ENCODE measurements at places on chromosomes 6 and 20.

DNA sequence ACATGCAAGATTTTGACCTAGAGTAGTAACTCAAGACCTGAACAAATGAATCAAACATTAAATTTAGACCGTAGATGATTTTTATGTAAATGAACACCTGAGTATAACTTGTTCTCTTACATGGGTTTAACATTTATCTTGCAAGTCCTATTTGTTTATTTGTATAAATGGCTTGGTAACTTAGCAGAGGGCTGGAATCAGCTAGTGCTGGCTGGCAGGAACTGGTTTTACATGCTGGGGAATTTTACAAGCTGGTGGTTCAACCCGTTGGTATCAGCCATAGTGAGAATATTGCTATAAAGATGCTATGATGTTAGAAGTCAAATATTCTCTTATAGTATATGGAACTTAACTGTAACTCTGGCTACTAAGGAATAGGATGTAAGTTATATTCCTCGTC, 8.9 kb downstream of the SLC22A2 start:
- H3K36me3 ChIP-seq, result no peaks in the 10 kb centered on the region
- H3K27me3 ChIP-seq, result no peaks in the 10 kb centered on the region
- H3K4me1 ChIP-seq, result no peaks in the 10 kb centered on the region
- H3K4me3 ChIP-seq, result no peak overlapping the region
- DNase-seq, result no peak

- H3K4me3 ChIP-seq, result no peak overlapping the region
- H3K4me1 ChIP-seq, result no peaks in the 10 kb centered on the region
- H3K27ac ChIP-seq, result no peak overlapping the region
- H3K36me3 ChIP-seq, result no peaks in the 10 kb centered on the region
- no peaks in the 10 kb centered on the region for H3K27me3 ChIP-seq
Observed at GRCh38 chr6:47306887-47307286, 2.8 kb downstream of the TNFRSF21 start.

GRCh38 chr20:37348792-37349516, 3.0 kb downstream of the SRC start:
- DNase-seq, result no peak
- H3K4me1 ChIP-seq, result peaks cover 16% of the 10 kb centered on the region
- H3K27me3 ChIP-seq, result peaks cover 6% of the 10 kb centered on the region
- H3K4me3 ChIP-seq, result no peak overlapping the region
- H3K27ac ChIP-seq, result no peak overlapping the region

- H3K27ac ChIP-seq, result no peak overlapping the region
- H3K27me3 ChIP-seq, result peaks cover 6% of the 10 kb centered on the region
- no peaks in the 10 kb centered on the region for H3K36me3 ChIP-seq
Observed at GRCh38 chr20:56897318-56897957, 268.3 kb downstream of the TFAP2C start.

- no peak overlapping the region for H3K27ac ChIP-seq
- H3K4me3 ChIP-seq, result no peak overlapping the region
- H3K27me3 ChIP-seq, result no peaks in the 10 kb centered on the region
- H3K4me1 ChIP-seq, result no peaks in the 10 kb centered on the region
Observed at GRCh38 chr6:143928853-143929252, 64.6 kb downstream of the ZC2HC1B start.

DNA sequence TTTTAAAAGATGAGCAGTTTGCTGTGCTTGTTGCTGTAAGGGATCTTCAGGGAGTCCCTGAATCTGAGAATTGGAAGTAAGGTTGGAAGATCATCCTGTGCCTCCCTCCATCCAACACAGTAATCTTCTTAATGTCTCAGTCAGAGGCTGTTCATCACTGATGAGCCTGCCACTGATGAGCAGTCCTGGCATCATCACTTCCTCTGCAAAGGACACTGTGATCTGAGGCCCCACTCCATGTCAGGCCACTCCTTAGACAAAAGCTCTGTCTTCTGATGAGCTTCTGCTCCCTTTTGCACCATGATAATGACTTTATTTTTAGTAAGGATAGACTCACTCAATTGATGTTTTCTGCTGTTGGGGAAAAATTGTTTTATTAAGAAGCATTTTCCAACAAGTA, 121.0 kb downstream of the UST start:
- no peaks in the 10 kb centered on the region for H3K36me3 ChIP-seq
- no peak for DNase-seq
- H3K27ac ChIP-seq, result no peak overlapping the region
- H3K4me1 ChIP-seq, result no peaks in the 10 kb centered on the region
- no peak overlapping the region for H3K4me3 ChIP-seq

DNA sequence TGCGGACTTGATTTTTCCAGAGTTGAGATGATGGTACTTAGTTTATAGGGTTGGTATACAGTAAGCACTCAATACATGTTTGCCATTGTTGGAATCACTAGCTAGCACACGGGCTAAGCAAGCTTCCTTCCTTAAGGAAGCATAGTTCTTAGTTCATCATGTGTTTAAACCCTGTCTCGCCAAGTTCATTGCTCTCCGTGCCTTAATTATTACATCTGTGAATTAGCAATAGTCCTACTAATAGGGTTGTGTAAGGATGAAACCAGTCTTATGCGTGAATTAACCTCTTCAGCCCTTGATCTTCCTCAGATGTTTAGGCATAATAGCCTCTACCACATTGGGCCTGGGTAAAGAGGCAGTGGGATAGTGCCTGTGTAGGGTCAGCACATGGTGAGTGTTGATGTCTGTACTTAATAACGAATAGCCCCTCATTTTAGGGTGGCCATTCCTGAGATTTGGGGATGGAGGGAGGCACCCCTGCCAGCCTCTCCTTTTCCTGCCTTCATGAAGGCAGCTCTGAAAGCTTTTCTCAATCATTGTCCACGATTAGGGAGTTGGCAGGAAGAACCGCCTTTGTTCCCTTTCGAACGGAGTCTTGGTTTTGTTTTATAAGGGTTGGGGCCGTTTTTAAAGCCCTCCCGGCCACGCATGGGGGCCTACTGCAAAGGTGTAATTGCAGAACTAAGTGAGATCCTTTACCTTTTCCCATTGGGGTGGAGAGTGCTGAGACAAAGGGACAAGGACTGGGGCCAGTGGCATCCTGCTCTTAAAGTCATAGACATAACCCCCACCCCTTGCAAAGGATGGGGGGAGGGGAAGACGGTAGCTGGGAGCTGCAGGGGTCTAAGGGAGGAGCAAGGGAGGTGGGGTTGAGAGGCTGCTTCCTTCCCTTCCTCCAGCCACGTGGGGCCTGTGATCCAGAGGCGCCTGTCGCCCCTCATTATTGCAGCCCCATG, 2.1 kb downstream of the DNMT3B start:
- peaks cover 10% of the 10 kb centered on the region for H3K27me3 ChIP-seq
- no peak overlapping the region for H3K4me3 ChIP-seq
- DNase-seq, result no peak
- no peak overlapping the region for H3K27ac ChIP-seq
- no peaks in the 10 kb centered on the region for H3K4me1 ChIP-seq
- H3K36me3 ChIP-seq, result no peaks in the 10 kb centered on the region

- DNase-seq, result peak; percentile 3
- H3K4me1 ChIP-seq, result no peaks in the 10 kb centered on the region
- H3K36me3 ChIP-seq, result no peaks in the 10 kb centered on the region
- no peak overlapping the region for H3K4me3 ChIP-seq
- no peak overlapping the region for H3K27ac ChIP-seq
- H3K27me3 ChIP-seq, result no peaks in the 10 kb centered on the region
Observed at GRCh38 chr6:161444464-161444863, 170.6 kb upstream of the AGPAT4 start.

DNA sequence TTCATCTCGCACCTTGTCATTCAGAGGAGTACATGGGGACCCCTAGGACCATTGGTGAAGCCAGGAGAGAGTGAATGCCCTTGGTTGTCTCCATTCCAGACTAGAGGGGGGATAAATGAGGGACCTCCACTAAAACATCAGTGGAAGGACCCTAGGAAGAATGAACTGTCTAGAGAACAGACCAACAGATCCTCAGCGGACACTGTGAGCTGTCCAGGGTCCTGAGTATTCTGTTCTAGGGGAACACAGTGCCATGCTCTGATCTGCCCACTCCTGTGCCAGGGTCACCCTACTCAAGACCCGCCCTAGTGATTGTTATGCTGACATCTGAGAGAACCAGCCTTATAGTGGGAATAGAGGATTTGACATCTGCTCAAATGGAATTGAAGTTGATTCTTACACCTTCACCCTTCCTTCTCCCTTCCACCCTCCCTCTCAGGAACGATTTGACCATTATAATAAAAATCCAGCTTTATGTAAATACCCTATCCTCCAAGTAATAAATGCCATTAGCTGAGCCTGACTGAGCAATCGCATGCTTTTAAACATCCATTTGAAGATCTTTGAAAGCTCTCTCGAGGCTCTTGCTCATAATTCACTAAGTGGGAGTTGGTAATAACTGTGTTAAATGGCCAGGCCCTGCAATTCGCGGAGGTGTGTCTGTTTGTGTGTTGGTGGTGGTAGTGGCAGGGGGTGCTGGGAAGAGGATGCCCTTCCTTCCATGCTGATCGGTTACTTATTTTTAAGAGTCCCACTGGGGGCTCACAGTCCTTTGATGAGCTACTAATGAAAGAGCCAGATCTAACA, 43.6 kb upstream of the SLC32A1 start:
- no peak overlapping the region for H3K4me3 ChIP-seq
- no peak overlapping the region for H3K27ac ChIP-seq
- H3K27me3 ChIP-seq, result no peaks in the 10 kb centered on the region
- DNase-seq, result no peak
- H3K36me3 ChIP-seq, result no peaks in the 10 kb centered on the region

GRCh38 chr6:14001329-14002012, 76.7 kb downstream of the RNF182 start:
- no peaks in the 10 kb centered on the region for H3K36me3 ChIP-seq
- DNase-seq, result no peak
- no peak overlapping the region for H3K4me3 ChIP-seq

DNA sequence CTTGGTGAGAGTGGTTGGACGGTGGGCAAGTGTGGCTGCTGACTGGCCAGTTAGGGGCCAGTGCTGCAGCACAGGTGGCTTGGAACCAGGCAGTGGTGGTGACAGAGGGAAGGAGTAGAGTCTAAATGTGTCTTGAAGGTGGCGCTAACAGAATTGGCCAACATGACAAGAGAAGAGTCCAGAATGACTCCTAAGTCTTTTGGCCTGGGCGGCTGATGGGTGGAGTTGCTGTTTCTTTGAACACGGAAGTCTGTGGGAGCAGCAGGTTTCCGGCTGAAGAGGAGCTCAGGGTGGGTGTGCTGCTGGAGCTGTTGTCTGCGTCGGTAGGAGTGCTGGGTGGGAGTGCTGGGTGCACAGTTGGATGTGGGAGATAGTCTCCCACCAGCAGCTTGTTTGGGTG, 10.1 kb downstream of the LSM14B start:
- peaks cover 96% of the 10 kb centered on the region for H3K36me3 ChIP-seq
- H3K4me3 ChIP-seq, result no peak overlapping the region
- H3K27ac ChIP-seq, result no peak overlapping the region
- H3K27me3 ChIP-seq, result no peaks in the 10 kb centered on the region
- no peaks in the 10 kb centered on the region for H3K4me1 ChIP-seq

DNA sequence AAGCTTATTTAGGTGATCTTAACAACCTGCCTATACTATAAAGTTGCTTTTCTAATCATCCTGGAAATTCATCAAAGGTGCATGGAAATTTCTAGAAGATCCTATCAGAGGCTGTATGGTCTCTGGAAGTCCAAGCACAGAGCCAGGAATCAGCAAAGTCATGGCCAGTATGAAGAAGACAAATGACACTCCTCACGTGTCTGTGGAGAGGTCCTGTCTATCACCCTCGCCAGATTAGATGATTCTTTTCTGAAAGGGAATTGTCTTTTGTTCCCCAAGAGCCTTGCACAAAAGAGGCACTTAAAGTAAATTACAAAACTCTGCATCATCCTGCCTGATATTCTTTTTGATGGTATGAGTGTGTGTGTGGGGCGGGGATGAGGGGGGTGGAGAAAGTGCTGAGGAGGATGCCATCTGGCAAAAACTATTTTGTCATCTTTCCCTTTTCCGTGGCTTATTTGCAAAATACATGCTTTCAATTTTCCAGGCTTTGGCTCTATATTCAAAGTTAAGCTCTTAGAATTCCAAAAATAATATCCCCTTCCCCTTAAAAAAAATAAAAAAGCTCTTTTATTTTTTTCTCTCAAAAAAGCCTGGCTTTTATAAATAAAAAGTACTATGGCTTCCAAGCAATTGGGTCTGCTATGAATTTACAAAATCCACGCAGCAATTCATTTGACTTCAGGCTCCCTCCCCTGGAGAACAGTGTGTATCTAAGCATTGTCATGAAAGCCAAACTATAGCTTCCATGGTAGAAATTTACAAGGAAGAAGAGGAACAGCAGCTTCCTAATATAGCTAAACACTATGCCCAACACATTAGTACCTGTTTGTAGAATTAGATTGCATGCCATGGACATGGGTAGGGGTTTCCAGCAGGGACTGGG, 185.2 kb upstream of the ARG1 start:
- DNase-seq, result no peak
- H3K27ac ChIP-seq, result no peak overlapping the region
- H3K4me1 ChIP-seq, result no peaks in the 10 kb centered on the region
- H3K27me3 ChIP-seq, result no peaks in the 10 kb centered on the region
- no peaks in the 10 kb centered on the region for H3K36me3 ChIP-seq
- no peak overlapping the region for H3K4me3 ChIP-seq

DNA sequence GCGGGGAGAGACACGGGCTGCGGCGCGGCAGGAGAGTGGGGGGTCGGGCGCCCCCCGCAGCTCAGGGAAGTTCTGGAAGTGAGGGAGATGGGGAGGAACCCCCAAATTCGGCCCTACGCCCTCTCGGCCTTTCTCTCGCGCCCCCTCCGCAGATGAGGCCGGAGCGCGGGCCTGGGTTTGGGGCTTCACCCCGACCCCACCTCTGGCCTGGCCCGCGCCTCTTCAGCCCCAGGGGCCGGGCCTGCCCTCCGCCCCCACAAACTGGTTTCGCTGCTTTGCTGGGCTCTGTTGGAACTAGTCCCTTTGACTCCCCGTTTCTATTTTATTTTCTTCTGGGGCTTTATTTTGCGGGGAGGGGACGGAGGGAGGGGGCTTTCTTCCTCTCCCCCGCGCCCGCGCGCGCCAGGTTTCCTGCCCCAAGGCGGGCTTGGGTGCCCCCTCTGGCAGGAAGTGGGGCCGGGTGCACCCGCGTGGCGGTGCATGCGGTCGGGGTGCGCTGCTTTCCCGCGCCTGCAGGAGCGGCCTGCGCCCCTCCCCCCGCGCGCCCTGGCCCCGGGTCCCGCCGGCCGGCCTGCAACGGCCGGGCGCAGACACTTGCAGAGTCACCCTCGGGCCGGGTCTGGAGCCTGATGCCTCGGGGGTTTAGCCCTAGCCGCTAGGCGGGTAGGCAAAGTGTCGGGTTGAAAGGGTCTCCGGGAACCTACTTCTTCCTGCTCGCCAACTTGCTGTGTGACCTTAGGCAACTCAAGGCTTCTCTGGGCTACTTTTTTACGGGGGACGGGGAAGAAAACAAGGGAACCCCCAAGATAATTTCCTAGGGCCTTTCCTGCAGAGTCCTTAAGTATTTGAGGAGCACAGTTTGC, 1.3 kb downstream of the HMGA1 start:
- H3K4me3 ChIP-seq, result peak overlapping the region; percentile 86
- H3K4me1 ChIP-seq, result peaks cover 44% of the 10 kb centered on the region
- peak; percentile 72 for DNase-seq
- no peaks in the 10 kb centered on the region for H3K27me3 ChIP-seq
- H3K27ac ChIP-seq, result peak overlapping the region; percentile 80
